ENCODE measurements at places on chromosomes 7 and 10. TPM values are rescaled to one million over a fixed set of nuclear protein-coding genes. Genes with fewer than 3 reads are reported as not detected.

GRCh38 chr7:125061776-125062397 is 132.3 kb upstream of the POT1 start:
- no peak for DNase-seq

DNA sequence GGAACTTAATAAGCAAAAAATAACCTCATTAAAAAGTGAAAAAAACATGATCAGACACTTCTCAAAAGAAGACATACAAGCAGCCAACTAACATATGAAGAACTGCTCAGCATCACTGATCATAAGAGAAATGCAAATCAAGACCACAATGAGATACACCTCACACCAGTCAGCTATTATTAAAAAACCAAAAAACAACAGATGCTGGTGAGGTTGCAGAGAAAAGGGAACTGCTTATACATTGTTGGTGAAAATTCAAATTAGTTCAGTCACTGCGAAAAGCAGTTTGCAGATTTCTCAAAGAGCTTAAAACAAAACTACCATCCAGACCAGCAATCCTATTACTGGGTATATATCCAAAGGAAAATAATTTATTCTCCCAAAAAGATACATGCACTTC is 513.3 kb downstream of the MDFIC start:
- no peak for DNase-seq

- no peak for DNase-seq
Measured at GRCh38 chr10:33304423-33305225, 29.8 kb downstream of the NRP1 start.

Gene MBL2
- 0.45 TPM for polyA plus RNA-seq

DNA sequence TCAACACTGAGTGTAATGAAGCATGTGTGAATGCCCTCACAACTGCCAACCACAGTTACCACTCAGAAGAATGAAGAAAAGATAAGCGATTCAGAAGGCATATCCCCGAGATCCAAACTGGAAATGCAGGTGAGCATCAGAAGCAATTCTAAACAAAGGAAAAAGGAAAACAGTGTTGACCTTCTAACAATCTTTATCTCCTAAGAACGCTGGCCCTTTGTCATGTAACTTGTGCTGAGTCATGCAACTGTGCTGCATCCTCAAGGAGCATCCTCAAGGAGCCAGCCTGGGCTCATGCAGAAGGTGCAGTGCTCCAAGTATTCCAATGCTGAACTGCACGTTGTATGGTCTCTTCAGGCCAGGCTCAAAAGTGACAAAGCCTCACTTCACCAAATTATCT is 30.6 kb downstream of the SEC61G start:
- no peak for DNase-seq

Gene CYREN
- polyA plus RNA-seq = 58.8 TPM

- no peak for DNase-seq
Measured at GRCh38 chr10:129483430-129484010, 16.5 kb downstream of the MGMT start.

- DNase-seq = no peak
Measured at GRCh38 chr10:55813451-55814170, 547.4 kb downstream of the ZWINT start.

DNA sequence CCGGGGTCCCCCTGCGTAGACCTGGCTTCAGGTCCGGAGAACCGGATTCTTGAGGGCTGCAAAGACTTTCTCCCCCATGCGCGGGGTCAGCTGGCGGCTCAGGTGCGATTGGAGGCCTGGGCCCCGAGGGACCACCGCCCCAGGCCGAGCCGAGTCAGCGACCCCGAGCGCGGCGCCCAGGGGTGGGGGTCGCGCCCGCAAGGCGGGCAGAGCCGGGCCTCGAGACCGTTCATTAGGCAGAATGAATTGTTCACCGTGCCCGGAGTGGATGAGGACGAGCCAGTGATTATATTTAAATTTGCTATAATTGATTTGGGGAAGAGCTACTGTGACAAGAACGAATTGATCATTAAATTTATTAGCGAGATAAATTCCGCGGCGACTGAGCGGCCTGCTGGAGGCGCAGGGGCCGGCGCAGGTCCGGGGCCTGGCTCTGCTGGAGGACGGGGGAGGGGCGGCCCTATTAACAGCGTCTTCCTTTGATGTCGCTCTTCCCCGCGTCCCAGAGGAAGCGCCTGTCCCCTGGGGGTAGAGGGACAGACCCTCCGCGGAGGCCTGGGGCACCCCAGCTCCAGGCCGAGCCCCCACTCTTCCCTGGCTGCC is 7.5 kb downstream of the MNX1 start:
- no peak for DNase-seq

Gene CDC14C
- polyA plus RNA-seq = 0.06 TPM

Gene RNF133
- not detected for polyA plus RNA-seq

GRCh38 chr10:24449321-24449740 is 240.4 kb downstream of the KIAA1217 start:
- DNase-seq = no peak

- DNase-seq = no peak
Measured at GRCh38 chr7:158308001-158308400, 279.6 kb downstream of the PTPRN2 start.

GRCh38 chr10:114925587-114926586 is 12.1 kb upstream of the TRUB1 start:
- no peak for DNase-seq

Gene IPMK
- 6.6 TPM for polyA plus RNA-seq

DNA sequence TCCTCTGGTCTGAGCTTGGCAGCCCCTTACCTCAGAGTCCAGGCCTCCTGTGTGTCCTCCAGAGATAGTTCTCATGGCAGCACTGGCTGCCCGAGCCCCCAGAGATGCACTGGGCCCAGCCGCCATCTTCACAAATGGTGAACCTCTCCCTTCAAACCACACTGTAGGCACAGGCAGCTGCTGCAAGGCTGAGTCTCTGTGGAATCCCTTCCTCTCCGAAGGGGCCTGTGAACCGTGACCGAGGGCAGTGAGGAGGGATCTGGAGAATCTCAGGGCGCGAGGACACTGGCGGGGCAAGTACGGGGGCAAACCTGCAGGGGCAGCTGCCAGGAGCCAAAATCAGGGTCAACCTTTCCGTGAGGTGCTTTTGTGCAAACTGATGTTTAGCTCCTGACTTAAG is 69.5 kb upstream of the CFAP46 start:
- no peak for DNase-seq

DNA sequence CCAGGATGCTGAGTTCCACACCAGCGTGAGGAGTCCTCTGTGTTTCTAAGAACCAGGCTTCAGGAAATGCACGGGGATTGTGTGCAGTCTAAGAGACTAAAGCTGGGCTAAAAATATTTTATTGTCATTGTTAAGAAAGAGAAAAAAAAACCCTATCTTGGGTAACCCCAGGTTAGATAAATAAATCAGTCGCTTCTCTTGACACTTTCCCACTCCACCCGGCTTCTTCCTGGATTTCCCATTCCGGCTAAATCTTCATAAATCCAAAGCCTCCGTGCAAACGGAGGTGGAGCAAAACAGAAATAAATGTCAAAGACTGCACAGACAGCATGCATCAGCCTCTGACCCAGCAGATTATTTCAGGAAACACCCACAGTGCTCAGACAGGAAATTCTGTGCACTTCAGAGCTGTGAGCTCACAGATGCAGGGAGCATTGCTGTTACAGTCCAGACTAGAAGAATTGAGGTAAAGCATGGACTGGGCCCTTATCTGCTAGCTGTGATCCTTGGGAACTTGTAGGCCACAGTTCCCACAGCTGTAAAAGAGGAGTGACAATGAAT is 44.8 kb upstream of the GRID1 start:
- DNase-seq = no peak

Gene FAM237B
- polyA plus RNA-seq = 0.88 TPM

DNA sequence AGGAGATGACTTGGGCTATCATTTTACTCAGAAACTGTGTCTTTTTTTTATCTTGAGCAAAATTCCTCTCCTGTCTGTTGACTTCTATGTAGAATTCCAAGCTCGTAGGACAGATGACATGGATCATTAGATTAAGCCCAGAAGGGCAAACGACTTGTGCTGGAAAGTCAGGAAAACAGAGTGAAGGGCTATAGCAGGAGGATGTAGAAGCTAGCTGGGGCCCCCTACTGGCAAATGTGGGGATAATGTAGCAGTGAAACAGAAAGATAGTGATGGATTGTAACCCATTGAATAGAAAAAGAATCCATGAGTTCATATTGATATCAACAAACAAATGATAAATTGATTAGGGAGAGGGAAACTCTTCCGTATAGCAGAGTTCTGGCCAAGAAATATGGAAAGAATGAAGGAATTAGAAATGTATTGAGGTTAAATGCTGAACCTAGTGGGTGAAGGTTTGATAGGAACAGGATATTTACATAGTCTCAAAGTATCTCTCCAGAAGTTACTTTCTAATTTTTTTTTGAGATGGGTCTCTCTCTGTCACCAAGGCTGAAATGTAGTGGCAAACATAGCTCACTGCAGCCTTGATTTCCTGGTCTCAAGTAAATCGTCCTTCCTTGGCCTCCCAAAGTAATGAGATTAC is 103.6 kb downstream of the LYZL1 start:
- no peak for DNase-seq

Gene ELMO1
- 10.0 TPM for polyA plus RNA-seq

DNA sequence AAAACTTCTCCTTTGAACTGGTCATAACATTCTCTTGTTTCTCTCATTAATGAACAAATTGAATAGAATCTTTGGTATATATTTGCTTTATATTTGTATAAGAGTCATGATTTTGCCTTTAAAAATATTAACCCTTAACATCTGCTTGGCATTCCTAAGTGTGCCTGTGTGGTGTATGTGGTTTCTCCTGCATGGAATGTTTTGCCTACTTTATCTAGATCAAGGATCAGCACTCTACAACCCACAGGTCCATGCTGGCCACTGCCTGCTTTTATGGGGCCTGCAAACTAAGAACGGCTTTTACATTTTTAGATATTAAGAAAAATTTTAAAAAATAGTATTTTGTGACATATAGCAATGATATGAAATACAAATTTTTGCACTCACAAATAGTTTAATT is 4.3 kb upstream of the LAMB4 start:
- DNase-seq = no peak

DNA sequence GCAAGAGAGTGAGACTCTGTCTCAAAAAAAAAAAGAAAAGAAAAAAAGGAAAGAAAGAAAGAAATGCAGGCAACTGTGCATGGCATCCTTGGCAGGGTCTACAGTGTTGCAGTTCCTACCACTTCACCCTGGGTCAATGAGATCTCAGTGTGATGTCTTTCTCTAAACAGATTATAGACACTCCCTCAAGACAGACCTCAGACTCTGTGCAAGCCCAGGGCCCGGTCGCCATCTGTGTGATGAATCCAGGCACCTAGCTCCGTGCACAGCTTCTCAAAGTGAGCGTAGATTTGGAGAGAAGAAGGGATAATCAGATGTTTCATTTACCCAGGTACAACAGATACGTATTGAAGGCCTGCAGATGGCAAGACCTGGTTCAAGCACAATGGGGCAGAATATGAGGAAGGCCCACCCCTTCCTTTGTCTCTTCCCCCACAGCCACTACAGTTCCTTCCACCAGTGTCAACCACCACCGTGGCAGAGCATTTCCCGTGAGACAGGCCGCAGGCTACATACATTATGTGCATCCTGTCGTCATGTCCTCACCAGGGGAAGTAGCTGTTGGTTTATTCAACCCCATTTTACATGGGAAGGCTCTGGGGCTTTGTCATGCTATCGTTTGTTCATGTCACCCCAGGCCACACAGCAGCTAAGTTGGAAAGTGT is 471.7 kb upstream of the GALNT17 start:
- no peak for DNase-seq

DNA sequence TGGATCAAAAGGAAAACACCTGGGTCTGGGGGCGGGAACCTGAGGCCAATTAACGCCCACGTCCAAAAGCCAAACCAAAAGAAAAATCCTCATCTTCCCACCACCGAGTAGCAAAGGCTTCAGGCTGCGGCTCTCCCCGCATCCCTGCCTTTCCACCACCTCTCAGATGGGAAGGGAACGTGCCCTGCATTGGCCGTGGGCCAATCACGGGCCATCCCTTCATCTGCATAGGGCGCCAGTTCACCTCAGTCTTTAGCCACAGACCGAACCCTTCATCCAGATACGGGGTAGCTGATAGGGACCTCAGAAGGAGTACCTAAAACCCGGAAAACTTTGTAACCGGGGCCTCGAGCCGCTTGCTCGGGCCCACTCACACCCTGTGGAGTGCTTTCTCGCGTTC is 626 bp downstream of the PRPF18 start:
- DNase-seq = no peak

Gene ANKRD1
- 0.68 TPM for polyA plus RNA-seq

GRCh38 chr7:50641442-50642405 is 76.5 kb upstream of the DDC start:
- DNase-seq = no peak

- DNase-seq = no peak
Measured at GRCh38 chr10:100469756-100470155, 6.9 kb downstream of the WNT8B start.

- no peak for DNase-seq
Measured at GRCh38 chr7:88299126-88299525, 7.6 kb downstream of the STEAP4 start.

Gene GATA3
- polyA plus RNA-seq = 82.9 TPM

Gene LRIT1
- polyA plus RNA-seq = not detected

DNA sequence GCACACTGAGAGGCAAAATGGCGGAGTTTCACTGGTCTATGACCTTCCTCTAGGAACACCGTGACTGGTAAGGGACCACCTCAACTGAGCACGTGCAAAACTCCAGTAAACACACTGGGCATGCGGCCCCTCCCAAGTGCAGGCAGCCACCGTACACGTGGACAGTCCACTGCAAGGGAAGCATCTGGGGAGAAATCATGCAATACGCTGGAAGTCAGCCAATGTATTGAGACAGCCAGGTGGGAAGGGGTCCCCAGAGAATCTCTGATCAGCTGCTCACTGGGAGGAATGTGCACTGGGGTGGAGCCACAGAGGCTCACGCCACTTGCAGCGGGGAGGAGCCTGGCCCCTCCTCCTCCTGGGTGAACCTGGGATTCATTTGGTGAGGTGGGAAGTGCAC is 49.3 kb downstream of the CFAP46 start:
- no peak for DNase-seq

Gene PRSS1
- polyA plus RNA-seq = not detected

DNA sequence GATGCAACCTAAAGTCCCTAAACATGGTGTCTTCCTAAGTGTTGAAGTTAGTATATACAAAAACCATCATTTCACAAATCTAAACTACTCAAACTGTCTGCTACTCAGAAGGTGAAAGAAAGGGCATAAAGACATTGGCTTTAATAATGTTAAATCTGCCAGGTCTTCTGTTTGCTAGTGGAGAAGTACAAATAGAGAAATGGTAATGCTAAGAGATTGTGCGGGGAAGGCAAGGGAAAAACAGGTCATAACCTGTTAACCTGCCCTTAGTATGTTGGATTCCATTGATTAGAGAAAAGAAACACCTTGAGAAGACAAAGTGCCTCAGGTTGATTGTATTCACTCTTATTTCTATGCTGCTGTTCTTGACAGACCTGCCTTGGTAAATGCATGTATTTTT is 80.3 kb downstream of the CALD1 start:
- no peak for DNase-seq

GRCh38 chr10:101145750-101146391 is 14.8 kb downstream of the TLX1 start:
- DNase-seq = no peak

- no peak for DNase-seq
Measured at GRCh38 chr7:405489-406211, 114.0 kb downstream of the PDGFA start.

Data from left renal cortex interstitium (tissue), 4 donors.